ENCODE measurements at places on chromosomes 1 and 21. TPM values are rescaled to one million over a fixed set of nuclear protein-coding genes. Genes with fewer than 3 reads are reported as not detected.

Gene HES3
- not detected for total RNA-seq

Gene CFHR4
- total RNA-seq: not detected

DNA sequence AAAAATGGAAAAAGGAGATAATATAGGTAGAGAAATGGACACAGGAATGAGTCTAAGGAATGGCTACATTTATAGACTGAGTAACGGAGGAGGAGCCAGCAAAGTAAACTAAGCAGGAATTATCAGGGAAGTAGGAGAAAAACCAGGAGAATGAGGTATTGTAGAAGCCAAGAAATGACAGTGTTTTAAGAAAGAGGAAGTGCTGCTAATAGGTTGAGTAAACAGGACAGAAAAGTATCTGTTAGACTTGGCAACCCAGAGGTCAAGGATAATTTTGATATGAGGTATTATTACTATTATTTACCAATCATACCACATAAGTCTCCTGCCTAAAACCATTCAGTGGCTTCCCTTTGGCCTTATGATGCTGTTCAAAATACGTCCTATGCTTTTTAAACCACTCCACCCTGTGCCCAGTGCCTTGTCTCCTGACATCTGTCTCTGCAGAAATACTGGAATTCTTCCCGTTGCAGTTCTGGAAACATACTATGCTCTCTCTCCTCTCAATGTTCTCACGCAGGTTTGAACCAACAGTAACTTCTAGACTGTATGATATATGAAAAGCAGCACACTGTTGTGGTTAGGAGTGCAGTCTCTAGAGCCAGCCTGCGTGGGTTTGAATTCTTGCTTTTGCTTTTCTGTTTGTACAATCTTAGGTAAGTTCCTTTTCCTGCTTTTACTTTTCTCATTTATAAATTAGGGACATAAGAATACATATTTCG, 24.6 kb upstream of the NEK7 start:
- no peak for DNase-seq

DNA sequence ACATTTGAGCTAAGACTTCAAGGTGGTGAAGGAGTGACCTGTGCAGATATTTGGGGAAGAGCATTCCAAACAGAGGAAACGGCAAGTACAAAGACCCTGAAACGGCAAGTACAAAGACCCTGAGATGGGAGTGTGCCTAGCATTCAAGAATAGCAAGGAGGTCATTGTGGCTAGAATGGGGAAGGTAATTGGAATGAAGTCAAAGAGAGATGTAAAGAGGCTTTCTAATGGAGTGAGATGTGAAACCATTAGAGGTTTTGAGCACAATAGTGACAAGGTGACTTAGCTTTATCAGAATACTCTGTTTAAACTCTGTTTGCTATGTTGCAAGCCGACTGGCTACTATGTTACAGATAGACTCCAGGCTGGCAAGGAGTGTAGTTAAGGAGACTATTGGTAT, 4.4 kb downstream of the CDC7 start:
- no peak for DNase-seq

DNA sequence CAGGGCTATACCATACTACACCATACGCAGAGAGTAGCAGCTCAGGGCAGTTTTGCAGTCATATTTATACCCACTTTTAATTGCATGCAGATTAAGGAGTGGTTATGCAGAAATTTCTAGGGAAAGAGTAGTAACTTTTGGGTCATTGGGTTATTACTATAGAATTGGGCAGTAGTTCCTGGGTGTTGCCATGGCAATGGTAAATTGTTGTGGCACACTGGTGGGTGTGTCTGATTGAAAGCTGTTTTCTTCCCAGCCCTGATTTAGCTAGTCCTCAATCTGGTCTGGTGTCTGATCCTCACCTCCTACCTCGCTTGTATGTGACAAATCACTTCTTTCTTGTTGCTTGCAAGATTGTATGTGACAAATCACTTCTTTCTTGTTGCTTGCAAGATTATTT, 30.5 kb downstream of the CYP4A11 start:
- no peak for DNase-seq

DNA sequence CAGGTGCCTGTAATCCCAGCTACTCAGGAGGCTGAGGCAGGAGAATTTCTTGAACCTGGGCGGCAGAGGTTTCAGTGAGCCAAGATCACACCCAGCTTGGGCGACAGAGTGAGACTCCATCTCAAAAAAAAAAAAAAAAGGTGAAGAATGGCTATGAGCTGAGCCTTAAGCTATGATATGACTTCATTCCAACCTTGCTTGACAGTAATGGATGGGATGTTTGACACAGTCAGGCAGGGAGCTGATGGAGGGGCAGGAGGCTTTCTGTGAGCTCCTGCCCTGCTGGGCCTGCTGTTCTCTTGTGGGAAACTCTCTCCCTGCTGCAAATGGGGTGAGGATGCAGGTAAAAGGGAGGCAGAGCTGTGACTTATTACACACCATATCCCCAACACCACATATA, 27.6 kb downstream of the NCF2 start:
- no peak for DNase-seq

DNA sequence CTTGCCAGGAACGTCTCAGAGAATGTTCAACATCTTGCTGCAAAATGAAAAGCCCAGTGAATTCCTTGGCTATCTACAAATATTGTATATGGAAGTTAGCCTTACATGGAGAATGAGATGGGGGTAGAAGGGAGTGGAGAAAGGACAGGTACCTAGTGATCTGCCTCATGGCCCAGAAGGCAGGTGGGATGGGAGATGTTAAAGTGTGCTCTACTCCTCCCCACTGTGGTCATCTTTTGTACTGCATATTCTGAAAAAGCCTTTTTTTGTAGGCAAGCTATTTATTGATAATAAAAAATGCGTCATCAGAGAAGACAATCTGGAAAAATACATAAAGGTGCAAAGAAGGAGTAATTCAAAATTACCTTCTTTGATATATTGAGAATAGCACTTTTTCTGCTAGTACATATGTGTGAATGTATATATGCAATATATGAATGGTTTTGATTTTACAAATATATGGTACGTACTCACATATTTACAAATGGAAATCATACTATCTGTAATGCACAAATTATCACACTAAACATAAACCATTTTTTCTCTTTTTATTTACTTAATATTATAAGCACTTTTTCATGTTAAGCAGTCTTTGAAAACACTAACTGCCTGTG, 19.1 kb upstream of the SLC5A9 start:
- no peak for DNase-seq

GRCh38 chr21:42027085-42027821, 17.1 kb upstream of the ZBTB21 start:
- peak; percentile 34 for DNase-seq

DNA sequence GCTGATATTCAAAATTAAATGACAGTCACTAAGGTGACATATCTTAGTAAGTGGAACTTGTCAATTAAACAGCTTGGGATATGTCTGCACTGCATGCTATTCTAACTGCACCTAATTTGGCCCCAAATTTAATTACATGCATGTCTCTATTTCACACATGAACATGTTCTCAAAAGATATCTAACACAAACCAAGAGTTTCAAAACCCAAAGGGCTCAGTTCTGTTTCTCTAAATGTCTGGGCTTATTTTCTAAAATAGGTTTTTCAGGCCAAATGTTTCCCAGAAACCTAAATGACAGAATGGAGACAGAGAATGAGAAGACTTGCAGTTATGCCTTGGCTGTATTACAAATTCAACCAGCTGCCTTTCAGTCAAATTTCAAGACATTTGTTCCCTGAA, 11.3 kb downstream of the RAB29 start:
- no peak for DNase-seq

Gene SPRR2A
- not detected for total RNA-seq

DNA sequence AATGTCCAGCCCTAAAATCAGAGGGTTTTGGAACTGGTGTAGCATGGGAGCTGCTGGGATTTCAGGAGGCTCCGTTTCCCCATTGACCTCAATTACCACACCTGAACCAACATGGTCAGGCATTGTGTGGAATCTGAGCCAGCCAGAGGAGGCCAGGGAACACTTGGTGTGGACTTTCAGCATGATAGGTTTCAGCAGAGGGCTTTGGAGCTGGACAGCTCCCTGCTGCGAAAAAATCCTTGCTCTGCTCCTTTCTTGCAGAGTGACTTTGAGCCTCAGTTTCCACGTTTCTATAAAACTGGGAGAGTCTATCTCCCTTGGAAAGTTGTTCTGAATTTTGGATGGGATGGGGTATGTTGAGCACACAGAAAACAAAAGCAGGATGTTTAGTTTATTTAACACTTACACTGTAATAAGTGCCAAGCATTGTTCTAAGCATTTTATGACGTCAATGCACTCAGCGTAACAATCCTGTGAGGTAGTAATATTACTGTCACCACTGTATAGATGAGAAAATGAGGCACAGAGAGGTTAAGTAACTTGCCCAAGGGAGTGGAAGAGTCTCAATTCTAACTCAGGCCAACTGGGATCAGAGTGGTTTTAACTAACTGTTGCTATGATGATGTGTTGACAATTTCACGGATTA, 168.0 kb downstream of the GRIK3 start:
- DNase-seq: no peak

DNA sequence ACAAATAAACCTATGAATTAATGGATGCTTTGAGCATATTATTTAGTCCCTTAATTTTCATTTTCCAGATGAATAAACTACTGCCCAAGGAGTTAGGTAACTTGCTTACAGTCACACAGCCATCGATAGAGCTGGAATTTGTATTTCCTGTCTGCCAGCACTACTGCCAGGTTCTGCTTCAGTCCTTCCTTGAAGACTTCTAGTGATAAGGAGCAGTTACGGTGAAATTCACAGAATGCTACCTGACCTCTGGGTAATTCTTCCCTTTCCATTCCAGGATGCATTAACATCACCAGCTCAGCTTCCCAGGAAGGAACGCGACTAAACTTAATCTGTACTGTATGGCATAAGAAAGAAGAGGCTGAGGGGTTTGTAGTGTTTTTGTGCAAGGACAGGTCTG, 11.2 kb downstream of the CD160 start:
- DNase-seq: no peak

DNA sequence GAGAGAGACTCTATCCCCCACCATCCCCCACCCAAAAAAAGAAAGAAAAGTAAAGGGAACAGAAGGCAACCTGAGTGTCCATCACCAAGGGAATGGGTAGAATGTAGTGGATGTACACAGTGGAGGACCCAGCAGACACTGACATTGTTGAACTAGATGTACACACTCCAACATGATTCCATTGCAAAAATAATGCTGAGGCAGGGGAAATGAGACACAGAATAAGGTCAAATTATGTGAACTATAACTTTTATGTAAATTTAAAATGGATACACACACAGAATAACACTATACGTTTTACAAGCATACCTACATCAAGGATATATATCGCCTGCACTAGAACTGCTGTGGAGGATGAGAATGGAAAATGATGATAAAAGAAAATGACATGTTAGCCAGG, 34.8 kb downstream of the PTAFR start:
- no peak for DNase-seq

DNA sequence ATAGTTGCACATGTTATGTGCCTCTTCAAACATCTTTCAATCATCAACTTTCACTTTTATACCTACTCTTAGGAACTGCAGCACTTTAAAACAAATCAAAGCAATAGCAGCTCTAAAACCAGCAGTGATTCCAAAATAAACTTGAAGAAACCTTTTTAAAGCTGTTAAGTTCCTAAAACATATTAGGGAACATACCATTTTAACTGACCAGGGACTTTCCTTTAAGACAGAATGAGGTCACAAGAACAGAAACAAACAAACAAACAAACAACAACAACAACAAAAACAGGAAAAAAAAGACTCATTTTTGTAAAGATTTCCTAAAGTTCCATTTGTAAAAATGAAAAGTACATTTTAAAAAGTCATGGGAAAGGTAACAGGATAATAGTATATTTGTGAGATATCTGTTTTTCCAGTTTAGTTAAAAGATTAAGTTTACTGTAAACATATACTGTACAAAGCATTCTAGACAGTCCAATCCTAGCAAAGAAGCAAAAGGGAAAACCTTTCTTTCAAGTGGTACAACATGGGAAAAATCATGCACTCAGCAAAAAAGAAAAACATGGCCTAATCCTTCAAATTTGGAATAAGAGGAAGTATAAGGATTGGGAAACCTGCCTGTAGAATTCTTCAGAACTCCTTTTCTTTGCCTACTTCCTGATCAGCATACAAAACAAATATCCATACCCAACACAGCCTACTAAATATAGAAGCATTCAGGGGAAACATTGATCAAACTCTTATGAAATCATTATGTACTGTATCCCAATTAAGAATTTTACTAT, 45.5 kb downstream of the EPS15 start:
- DNase-seq: no peak

Gene SELL
- total RNA-seq: not detected

DNA sequence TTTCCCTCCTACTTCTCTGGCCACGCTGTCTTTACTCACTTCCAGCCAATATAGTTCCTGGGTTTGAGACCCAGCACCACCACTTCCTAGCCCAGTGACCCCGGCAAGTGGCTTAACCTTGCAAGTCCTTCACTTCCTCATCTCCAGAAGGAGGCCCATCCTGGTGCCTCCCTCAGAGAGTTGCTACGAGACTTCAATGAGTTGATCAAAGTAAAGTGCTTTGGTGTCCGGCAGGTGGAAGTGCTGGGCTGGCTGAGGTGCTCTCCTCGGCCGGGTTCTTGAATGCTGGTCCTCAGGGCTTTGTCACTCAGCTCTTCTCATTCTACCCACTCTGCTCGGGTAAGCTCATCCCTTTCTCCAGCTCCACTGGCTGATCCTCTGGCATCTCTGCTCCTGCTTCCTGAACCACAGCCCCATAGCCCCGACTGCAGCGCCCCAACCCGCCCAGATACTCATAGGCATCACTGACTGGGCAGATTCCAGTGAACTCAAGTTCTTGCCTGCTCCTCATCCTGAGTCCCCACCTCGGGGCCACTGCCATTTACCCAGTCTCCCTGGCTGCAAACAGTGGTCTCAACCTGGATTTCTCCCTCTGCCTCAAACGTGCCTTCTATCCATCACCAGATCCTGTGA, 75.8 kb upstream of the WNT4 start:
- no peak for DNase-seq

DNA sequence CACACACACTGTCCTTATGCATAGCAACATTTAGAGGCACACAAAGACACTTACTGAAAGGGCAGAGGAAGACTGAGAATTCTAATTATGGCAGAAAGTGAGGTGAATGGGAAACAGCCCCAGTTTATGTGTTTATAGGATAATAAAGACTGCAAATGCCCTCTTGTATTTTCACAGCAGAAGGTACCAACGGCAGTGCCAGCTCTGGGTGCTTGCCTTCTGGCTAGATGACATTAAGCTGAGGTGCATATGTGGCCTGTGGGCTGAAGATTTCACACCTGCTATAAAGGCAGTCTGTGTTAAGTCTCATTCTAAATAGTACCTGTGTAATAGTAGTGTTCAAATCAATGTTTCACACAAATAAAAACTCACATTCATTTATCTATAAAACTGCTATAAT, 347.2 kb upstream of the ZRANB2 start:
- no peak for DNase-seq

Gene PANK4
- 74.1 TPM for total RNA-seq

Gene SPATA17
- 2.6 TPM for total RNA-seq

Gene RSPH1
- 8.2 TPM for total RNA-seq

DNA sequence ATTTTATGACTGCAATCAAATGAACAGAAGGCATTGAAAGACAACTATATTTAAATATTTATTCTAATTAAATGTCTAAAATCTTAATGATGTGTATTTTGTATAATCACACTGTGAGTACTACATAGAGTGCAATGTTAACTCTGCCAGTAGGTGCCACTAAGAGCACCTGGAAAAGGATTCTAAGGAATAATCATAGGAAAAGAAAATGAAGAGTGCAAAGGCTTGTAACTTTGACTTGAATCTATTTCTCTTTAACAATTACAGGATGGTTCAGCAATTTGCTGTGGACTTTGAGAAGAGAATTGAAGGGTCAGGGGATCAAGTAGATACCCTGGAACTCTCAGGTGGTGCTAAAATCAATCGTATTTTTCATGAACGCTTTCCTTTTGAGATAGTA, 200.4 kb downstream of the DNM3 start:
- DNase-seq: no peak

Gene MIXL1
- not detected for total RNA-seq

GRCh38 chr1:56132520-56132919, 446.8 kb downstream of the PLPP3 start:
- no peak for DNase-seq
